ENCODE measurements at places on chromosomes 1 and 21. TPM values are rescaled to one million over a fixed set of nuclear protein-coding genes. Genes with fewer than 3 reads are reported as not detected.

The LCE1B gene
- not detected for total RNA-seq

The AADACL4 gene
- total RNA-seq = not detected

GRCh38 chr1:226479474-226479873 lies 69.1 kb upstream of the STUM start:
- no peak for DNase-seq

The CYP4A22 gene
- not detected for total RNA-seq

GRCh38 chr1:92730476-92730875 lies 54.4 kb downstream of the EVI5 start:
- DNase-seq = no peak

The GBP7 gene
- not detected for total RNA-seq
